ENCODE measurements at places on chromosomes 2 and 18. TPM values are rescaled to one million over a fixed set of nuclear protein-coding genes. Genes with fewer than 3 reads are reported as not detected.

FAM237A gene
- total RNA-seq = not detected

ACADL gene
- total RNA-seq = 0.83 TPM

PJVK gene
- total RNA-seq = 0.60 TPM

PDE1A gene
- 26.8 TPM for total RNA-seq

INPP1 gene
- total RNA-seq = 4.9 TPM

KCNF1 gene
- total RNA-seq = not detected

CRYGD gene
- not detected for total RNA-seq

ARHGAP25 gene
- total RNA-seq = 1.1 TPM

EFHD1 gene
- 0.23 TPM for total RNA-seq

COL4A4 gene
- 6.8 TPM for total RNA-seq

MYO1B gene
- total RNA-seq = 88.9 TPM
